Right forelimb (tissue), 1 donor: ENCODE measurements at places on chromosomes 2 and 18.

- DNase-seq = no peak
Measured at GRCh38 chr18:26442126-26442525, 106.2 kb downstream of the KCTD1 start.

- DNase-seq = no peak
Measured at GRCh38 chr18:12287131-12287681, 20.8 kb upstream of the TUBB6 start.

DNA sequence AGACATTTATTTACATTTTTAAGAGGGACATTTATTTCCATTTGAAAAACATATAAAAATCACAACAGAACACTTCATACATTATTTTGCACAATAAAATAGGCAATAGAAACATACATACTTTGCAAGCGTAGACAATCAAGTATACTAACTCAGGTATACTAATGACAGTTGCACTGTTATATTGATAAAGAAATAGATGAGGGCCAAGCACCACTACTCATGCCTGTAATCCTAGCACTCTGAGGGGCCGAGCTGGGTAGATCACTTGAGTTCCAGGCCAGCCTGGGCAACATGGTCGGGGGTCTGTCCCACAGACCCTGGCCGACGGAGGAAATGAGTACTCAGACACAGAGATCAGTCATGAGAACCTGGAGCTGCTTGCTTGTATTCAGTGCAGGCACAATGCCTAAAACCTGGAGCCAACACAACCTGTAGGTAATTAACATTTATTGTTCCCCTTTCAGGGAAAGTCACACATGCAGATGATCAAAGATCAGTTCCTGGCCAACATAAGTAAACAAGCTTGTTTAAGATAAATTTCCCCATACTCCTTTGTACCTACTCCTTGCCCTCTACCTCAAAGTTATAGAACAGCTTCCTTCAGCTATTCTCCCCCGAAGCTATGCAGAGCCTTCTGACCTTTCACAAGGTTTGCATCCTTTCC, 1960.2 kb downstream of the SUCLG1 start:
- no peak for DNase-seq

DNA sequence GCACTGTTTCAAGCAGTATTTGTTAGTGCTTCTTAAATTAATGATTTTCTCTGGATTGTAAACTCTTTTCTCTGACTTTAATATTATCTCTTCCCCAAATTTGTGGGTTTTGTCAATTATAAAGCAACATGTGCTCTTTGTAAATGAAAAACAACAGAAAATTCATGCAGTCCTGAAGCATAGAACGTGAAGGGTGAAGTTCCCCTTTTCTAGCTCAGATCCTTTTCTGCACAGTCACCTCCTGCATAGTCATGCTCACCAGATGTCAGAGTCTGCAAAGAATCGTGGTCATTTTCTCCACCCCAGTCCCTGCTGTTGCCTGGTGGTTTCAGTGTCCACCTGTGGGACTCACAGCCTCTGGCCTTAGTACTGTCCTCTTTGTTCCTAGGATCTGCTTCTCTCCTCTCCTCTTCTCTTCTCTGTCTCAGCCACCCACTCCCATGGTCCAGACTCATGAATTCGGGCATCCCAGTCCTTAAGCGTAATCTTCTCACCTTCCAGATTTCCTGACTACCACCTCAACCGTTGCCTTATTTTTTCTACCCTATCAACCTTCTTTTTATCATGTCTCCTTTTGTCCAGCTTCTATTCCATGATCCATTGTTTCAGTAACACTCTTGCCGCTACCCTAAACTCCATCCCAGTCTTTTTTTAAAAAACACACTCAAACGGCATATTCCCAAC, 229.1 kb downstream of the RTP5 start:
- DNase-seq = no peak

- no peak for DNase-seq
Measured at GRCh38 chr2:203675086-203675485, 31.4 kb upstream of the CD28 start.

DNA sequence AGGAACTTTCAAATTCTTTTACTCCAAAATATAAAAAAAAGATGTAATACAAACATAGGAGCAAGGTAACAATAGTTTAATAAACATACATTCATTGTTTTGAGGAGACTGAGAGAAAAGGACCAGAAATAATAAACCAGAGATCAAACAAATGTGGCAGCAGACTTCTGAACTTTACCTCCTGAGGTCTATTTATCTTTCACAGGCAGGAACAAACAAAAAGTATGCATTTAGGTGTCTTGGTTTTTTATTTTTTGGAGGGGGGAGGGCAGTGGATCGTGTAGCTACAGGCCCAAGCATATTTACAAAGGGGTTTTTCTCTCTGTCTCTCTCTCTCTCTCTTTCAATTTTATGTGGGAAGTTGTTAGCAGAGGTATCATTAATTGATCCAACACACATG, 5.6 kb downstream of the PPP4R1 start:
- DNase-seq = no peak

- no peak for DNase-seq
Measured at GRCh38 chr18:76369791-76370190, 125.3 kb downstream of the ZNF516 start.

GRCh38 chr2:100980046-100980445, 22.0 kb upstream of the RPL31 start:
- no peak for DNase-seq
